NCI-H1092 (cell line): ENCODE measurements at places on chromosomes 1 and 21.

DNA sequence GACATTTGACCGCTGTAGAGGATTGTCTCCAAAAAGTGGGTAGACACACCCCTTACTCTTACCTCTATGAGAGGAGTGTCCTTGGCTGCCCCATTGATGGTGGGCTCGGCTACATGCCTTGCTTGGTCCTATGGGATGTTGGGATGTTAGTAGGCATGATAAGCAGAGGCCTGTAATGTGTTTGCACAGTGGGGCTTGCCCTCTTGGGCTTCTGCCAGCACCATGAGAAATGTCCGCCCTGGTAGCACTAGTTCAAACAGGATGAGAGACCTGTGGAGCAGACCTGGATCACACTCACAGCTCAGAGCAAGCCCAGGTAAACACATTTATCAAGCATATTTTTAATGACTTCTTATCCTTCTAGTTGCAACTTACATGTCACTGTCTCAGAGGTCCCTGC, 54.2 kb downstream of the SH3GLB1 start:
- peak; percentile 33 for DNase-seq

GRCh38 chr1:225044258-225044657, 114.8 kb downstream of the DNAH14 start:
- no peak for DNase-seq

DNA sequence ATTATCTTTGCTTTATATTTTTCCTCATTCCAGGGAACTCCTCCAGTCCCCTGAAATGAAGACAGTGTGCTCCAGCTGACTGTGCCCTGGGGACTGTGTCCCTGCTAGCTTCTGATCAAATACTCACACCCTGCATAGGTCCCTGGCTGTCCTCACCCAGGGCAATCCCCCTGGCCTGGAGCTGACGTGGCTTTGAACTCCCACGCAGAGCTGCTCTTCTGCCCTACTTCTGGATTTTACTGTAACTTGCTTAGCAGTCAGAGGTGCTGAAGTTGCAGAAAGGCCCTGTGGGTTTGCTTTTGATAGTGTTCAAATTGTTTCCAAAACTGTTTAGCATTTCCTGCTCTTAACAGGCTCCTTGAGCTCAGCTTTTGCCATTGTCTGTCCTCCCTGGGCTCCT, 186.5 kb downstream of the FASLG start:
- DNase-seq = no peak

GRCh38 chr1:181423301-181423918, 59.9 kb upstream of the CACNA1E start:
- peak; percentile 78 for DNase-seq
